Suprapubic skin (tissue), 4 donors: ENCODE measurements at places on chromosomes 2 and 18.

DNA sequence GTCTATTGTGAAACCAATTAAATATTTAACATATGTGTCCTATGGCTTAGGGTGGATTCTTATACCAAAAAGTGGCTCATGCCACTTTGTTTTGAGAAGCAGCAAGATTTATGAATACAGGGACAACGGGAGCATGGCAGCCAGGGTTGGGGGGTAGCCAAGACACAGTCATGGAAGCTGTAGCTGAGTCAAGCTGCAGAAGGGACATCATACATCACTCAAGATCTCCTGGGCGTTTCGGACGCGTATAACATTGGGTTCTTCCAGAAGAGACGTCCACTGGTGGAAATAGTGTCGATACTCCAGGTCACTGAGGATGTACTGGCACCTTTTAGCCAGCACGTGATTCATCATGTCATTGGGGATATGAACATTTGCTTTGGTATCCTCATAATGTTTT, 152.7 kb downstream of the RIF1 start:
- no peak for DNase-seq

GRCh38 chr18:12885500-12885899, 1.5 kb upstream of the PTPN2 start:
- no peak for DNase-seq

- no peak for DNase-seq
Measured at GRCh38 chr2:85248773-85249509, 78.8 kb downstream of the TGOLN2 start.

DNA sequence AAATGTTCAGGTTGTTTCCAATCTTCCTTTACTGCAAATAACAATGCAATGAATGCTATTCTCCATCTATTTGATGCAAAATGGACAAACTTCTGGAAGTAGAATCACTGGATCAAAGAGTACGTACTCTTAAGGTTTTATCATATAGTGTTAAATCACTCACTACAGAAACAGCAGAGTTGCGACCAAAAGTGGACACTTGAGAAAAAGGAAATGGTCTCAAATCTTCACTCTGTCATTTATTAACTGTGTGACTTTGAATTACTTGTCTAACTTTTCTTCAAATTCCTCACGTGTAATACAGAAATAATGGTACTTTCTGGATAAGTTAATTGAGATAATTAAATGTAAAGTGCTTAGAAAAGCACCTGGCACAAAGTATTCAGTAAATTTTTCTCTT, 78.1 kb downstream of the CERKL start:
- no peak for DNase-seq

DNA sequence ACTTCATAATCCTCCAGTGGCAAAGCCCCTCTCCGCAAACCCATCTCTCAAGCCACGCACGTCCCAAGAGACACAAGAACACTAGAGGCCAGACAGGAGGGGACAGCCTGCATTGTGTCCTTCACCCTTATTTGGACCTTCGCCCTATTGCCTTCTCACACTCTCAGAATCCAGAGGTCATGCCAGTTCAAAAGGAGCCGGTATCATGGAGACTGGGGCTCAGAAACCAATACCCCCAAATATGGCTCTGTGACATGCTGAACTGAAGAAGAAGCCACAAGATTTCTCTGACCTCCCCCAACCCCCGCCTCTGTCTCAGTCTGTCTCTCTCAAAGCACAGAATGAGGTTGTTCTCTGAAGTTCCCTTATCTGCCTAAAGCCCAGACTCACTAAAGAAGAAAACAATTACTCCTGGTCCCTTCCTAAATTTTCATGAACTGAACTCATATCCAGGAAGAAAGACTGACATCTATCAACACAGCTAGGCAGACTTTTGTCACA, 19.2 kb upstream of the SPATA3 start:
- no peak for DNase-seq

- no peak for DNase-seq
Measured at GRCh38 chr2:60352491-60353405, 200.7 kb downstream of the BCL11A start.

GRCh38 chr2:120464448-120464931, 118.6 kb downstream of the INHBB start:
- DNase-seq, result no peak

DNA sequence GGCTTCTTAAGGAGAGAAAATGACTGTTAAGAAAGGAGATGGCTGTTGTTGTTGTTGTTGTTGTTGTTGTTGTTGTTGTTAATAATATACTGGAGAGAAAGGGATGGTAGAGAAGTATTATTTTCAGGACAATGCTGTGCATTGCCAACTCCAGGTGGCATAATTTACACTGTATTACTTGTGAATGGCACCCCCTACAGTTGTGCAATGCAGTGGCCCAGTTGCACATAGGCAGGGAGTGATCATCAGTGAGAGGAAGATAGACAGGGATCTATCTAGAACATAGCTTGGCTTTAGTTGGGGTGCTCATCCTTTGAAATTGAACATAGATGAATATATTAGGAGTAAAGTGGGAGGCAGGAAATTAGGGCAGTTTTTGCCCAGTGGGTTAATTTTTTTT, 47.2 kb upstream of the TMEM163 start:
- no peak for DNase-seq

DNA sequence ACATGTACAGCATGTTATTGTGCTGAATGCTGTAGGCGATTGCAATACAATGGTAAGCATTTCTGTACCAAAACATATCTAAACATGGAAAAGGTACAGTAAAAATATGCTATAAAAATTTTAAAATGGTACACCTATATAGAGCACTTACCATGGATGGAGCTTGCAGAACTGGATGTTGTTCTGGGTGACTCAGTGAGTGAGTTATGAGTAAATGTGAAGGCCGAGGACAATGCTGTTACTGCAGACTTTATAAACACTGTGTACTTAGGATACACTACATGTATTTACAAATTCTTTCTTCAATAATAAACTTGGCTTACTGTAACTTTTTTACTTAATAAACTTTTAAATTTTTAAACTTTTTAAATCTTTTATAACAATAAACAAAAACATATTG, 473.4 kb upstream of the UBE2E3 start:
- DNase-seq, result no peak

DNA sequence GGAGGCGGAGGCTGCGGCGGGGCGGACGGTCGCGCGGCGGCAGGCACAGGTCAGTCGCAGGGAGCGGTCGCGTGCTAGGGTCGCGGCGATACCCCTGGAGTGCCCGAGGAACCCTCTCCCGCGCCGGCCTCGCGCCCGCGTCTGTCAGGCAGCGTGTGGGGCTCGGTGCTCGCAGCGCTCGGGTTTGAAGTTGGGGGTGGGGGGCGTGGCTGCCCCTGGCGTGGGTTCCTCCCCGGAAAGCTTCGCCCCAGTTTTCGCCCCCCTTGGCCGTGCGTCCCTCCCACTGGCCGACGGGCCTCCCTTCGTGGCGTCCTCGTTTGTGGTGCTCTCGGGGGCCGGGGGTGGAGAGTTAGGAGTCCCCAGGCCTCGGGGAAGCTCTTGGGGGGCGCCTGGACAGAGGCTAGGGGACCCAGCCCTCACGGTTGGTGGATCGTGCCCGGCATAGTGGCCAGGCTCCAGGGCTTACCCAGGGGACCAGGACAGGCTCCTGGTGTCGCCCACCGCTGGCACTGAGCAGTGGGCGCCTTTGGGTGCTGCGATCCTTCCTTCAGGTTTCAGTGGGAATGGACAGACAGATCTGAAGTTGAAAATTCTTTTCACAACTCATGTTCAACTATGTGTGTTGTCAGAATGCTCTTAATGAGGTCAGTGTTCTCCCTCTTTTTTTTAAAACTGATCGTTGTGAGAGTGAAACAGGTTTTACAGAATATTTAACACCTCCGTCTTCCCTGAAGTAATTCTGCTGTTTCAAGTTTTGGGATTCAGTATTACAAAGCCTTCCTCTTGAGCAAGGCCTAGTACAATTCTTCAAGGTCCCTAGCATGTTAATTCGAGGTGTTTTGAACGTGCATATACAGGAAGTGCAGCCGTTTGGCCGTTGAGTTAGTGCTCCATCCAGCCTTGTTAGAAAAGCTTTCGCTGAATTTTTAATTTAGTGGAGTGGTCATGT, 604 bp downstream of the RALBP1 start:
- peak; percentile 82 for DNase-seq

DNA sequence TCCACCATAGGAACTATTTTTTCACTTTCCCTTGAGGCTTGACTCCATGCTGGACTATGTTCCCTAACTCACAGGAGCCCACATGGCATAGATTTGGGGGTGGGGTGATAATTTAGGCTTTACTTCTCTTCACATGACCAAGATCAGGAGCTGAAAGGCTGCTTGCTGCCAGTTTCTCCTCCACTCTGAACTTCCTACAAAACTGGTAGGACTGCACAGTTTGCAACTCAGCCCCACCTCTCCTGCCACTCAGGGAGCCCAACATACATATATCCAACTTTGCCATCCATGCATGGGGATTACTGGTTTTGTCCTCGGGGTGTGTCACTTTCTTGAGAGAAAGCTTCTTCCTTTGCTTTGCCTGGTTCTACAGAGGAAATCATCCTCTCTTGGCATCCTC, 14.2 kb downstream of the INO80D start:
- DNase-seq, result no peak

- DNase-seq, result no peak
Measured at GRCh38 chr2:127355407-127356008, 32.3 kb downstream of the MAP3K2 start.

GRCh38 chr18:69763002-69763401, 184.7 kb downstream of the CD226 start:
- no peak for DNase-seq

GRCh38 chr2:121102941-121103340, 182.1 kb downstream of the TFCP2L1 start:
- no peak for DNase-seq

DNA sequence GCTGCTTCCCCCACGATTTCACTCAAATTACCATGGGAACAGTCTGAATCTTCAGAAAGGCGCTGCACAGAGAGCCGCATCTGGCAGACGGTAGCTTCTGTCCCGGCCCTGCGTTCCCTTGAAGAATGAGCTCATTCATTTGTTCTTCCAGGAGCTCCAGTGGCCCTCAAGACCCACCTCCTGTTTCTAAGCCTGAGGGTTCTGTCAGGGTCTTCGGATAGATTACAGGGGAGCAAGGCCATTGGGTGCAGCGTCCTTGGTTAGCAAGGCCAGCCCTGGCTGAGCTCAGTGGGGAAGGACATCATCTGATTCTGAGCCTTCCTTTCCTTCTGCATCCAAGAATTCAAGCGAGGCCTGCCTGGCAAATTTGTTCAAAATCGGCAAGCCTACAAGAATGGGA, 111.9 kb downstream of the PDCL3 start:
- DNase-seq, result no peak

- DNase-seq, result no peak
Measured at GRCh38 chr2:101806701-101807100, 109.2 kb downstream of the MAP4K4 start.

GRCh38 chr2:182503886-182504285, 77.0 kb upstream of the PDE1A start:
- no peak for DNase-seq

GRCh38 chr18:6486764-6487426, 72.2 kb upstream of the L3MBTL4 start:
- DNase-seq, result no peak

- DNase-seq, result peak; percentile 88
Measured at GRCh38 chr2:20578895-20579825, 71.7 kb downstream of the HS1BP3 start.
